Caco-2 (cell line): ENCODE measurements at places on chromosomes 13 and 19. TPM values are rescaled to one million over a fixed set of nuclear protein-coding genes. Genes with fewer than 3 reads are reported as not detected.

DNA sequence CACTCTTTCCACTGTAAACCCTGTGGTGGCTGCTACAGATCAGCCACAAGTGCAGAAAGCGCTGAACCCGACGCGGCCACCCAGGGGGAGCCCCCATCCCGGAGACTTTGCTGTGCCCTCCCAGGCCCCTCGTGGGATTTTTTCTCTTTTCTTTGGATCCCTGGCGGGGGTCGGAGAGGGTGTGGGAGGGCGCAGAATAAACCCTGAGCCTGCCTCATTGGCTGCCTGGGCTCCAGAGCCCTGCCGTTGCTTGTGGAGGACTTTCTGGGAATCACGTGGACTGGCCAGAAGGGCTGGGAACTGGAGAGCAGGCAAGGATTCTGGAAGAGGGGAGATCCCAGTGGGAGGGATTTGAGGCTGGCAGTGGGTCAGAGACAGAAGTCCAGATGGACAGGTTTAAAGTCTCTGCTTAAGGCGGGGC, 24.9 kb downstream of the GADD45B start:
- DNase-seq, result no peak
- H3K36me3 ChIP-seq, result no peaks in the 10 kb centered on the region
- H3K4me3 ChIP-seq, result no peak overlapping the region
- no peak overlapping the region for H3K27ac ChIP-seq
- H3K4me1 ChIP-seq, result peaks cover 16% of the 10 kb centered on the region
- H3K27me3 ChIP-seq, result no peaks in the 10 kb centered on the region

DNA sequence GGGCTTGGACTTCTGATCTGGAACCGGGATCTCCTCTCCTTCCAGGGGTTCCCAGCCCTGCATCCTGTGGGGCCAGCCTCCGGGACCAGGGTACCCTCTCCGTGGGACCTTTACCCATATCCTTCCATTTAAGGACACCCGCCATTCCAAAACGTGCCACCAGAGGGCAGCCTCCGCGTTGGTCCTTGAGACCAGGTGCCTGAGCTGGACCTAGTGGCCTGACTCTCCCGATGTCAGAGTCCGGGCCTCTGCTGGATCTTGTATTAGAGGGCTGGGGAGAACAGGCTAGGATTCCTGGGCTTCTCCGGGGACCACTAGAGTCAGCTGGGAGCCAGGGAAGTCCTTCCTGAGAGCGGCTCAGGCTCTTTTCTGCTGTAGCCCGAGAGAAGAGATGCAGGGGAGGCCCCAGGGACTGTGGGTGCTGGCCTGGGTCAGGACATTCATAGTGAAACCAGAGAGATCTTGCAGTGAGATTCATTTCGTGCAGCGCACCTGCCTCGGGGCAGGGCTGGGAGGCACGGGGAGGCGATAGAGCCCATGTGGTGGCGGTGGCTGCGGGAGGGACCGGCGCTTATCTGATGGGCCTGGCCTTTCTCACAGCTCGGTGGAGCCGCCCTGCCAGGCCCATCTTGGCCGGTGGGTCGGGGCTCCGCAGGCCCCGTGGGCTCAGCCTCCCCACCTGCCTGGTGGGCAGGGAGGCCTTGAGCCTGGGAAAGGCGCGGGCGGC, 9.8 kb upstream of the SLC7A10 start:
- H3K4me1 ChIP-seq, result 0 out of 2 replicates have a peak, but pooled peaks cover 4% of the 10 kb centered on the region
- no peak overlapping the region for H3K27ac ChIP-seq
- no peaks in the 10 kb centered on the region for H3K27me3 ChIP-seq
- H3K4me3 ChIP-seq, result no peak overlapping the region

KIR2DL1 gene
- not detected in 2 replicates for total RNA-seq

GRCh38 chr13:110136660-110137585, 170.0 kb downstream of the COL4A1 start:
- no peak overlapping the region for H3K4me3 ChIP-seq
- peak overlapping the region; percentile 82 for H3K27ac ChIP-seq
- DNase-seq, result no peak
- peaks cover 5% of the 10 kb centered on the region for H3K4me1 ChIP-seq
- no peaks in the 10 kb centered on the region for H3K36me3 ChIP-seq

GRCh38 chr13:30752201-30752797, 17.0 kb downstream of the ALOX5AP start:
- H3K36me3 ChIP-seq, result no peaks in the 10 kb centered on the region
- no peak for DNase-seq
- H3K4me3 ChIP-seq, result no peak overlapping the region
- H3K4me1 ChIP-seq, result peaks cover 1% of the 10 kb centered on the region; the same call in 1 of the 2 replicates
- H3K27ac ChIP-seq, result no peak overlapping the region
- H3K27me3 ChIP-seq, result no peaks in the 10 kb centered on the region

GRCh38 chr19:867855-868457, 8.5 kb downstream of the CFD start:
- H3K4me3 ChIP-seq, result no peak overlapping the region
- H3K27ac ChIP-seq, result peak overlapping the region; percentile 57
- no peak for DNase-seq
- no peaks in the 10 kb centered on the region; the same call in 1 of the 2 replicates for H3K4me1 ChIP-seq
- H3K27me3 ChIP-seq, result no peaks in the 10 kb centered on the region

GRCh38 chr19:15124572-15125231, 17.5 kb downstream of the SYDE1 start:
- DNase-seq, result no peak
- H3K4me3 ChIP-seq, result peak overlapping the region; percentile 99
- H3K27ac ChIP-seq, result peak overlapping the region; percentile 100
- peaks cover 2% of the 10 kb centered on the region for H3K36me3 ChIP-seq
- no peaks in the 10 kb centered on the region for H3K27me3 ChIP-seq
- H3K4me1 ChIP-seq, result 0 out of 2 replicates have a peak, but pooled peaks cover 4% of the 10 kb centered on the region

DNA sequence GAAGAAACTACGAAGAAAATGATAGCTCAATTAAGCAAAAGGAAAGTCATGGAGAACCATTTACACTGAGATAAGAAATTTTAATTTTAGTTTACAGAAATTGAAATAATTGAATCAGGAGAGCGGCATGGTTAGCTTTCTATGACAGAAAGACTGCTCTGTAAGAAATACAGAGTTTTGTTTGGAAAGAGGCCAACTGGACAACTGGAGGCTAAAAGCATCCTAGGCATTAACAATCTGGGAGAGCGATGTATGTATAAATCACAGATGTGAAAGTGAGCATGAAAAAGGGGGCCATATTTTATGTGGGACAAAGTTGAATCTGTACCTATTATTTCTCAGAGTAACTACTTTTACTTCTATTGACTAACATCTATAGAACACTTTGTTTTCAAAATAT, 1608.8 kb upstream of the PCDH20 start:
- H3K27me3 ChIP-seq, result no peaks in the 10 kb centered on the region
- no peak overlapping the region for H3K27ac ChIP-seq
- no peaks in the 10 kb centered on the region for H3K36me3 ChIP-seq
- no peaks in the 10 kb centered on the region for H3K4me1 ChIP-seq
- no peak for DNase-seq

GRCh38 chr13:52812941-52813340, 35.5 kb downstream of the PCDH8 start:
- no peaks in the 10 kb centered on the region for H3K4me1 ChIP-seq
- H3K4me3 ChIP-seq, result no peak overlapping the region

GRCh38 chr19:49997709-49998108, 27.5 kb downstream of the VRK3 start:
- no peaks in the 10 kb centered on the region; the same call in 1 of the 2 replicates for H3K36me3 ChIP-seq
- H3K27me3 ChIP-seq, result no peaks in the 10 kb centered on the region

ZNF324 gene
- total RNA-seq, result 9.8 and 10.6 TPM in 2 replicates

UBE2L5 gene
- total RNA-seq, result not detected in 2 replicates

DNA sequence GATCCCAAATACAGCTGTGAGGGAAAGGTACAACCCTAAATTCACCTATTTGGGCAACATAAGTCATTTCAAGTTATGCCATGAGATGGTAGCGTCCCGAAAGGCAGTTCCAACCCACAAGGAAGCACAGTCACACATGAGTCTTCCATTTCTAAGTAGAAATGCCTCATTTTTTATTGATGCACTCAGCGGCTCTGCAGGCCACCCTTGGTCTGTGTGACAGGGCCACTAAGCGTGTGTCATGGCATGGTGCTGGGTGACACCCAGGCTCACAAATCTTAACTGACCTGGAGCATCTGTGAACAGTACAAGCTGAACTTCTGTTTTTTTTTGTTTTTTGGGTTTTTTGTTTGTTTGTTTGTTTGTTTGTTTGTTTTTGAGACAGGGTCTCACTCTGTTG, 15.1 kb downstream of the RAB20 start:
- H3K4me1 ChIP-seq, result peaks cover 10% of the 10 kb centered on the region
- no peaks in the 10 kb centered on the region for H3K27me3 ChIP-seq
- DNase-seq, result no peak
- H3K4me3 ChIP-seq, result no peak overlapping the region

GRCh38 chr13:113321546-113321945, 24.5 kb downstream of the LAMP1 start:
- H3K36me3 ChIP-seq, result peaks cover 2% of the 10 kb centered on the region
- H3K4me3 ChIP-seq, result no peak overlapping the region
- H3K27ac ChIP-seq, result no peak overlapping the region
- no peaks in the 10 kb centered on the region for H3K4me1 ChIP-seq
- DNase-seq, result no peak

GRCh38 chr13:98994080-98994479, 16.2 kb upstream of the DOCK9 start:
- no peaks in the 10 kb centered on the region for H3K4me1 ChIP-seq
- no peak overlapping the region for H3K27ac ChIP-seq

TSSK6 gene
- 3.1 and 3.8 TPM in 2 replicates for total RNA-seq

SLAIN1 gene
- total RNA-seq, result 2.9 and 3.5 TPM in 2 replicates

- H3K4me1 ChIP-seq, result no peaks in the 10 kb centered on the region
- H3K27me3 ChIP-seq, result no peaks in the 10 kb centered on the region
- no peaks in the 10 kb centered on the region for H3K36me3 ChIP-seq
Measured at GRCh38 chr19:16033136-16033530, 43.2 kb upstream of the TPM4 start.

DNA sequence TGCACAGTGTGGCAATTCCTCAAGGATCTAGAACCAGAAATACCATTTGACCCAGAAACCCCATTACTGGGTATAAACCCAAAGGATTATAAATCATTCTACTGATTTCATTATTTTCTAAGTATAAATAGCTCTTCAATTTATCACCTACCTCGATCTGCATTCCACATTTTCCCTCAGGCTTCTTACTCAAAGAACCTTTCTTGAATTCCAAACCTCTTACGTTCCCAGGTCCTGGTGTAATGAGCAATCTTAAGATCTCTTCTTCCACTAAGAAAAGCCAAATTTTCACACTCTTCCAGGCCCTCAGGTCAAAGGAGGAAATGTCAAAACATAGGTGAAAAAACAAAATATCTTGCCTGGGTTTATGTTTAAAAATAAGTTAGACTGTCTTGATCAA, 237.3 kb upstream of the GPC6 start:
- no peaks in the 10 kb centered on the region; the same call in 1 of the 2 replicates for H3K4me1 ChIP-seq
- no peak for DNase-seq
- no peaks in the 10 kb centered on the region for H3K36me3 ChIP-seq
- no peak overlapping the region for H3K4me3 ChIP-seq
